ENCODE measurements at places on chromosomes 7 and 10.

GRCh38 chr10:11931038-11931437, 107.9 kb downstream of the PROSER2 start:
- DNase-seq: no peak

DNA sequence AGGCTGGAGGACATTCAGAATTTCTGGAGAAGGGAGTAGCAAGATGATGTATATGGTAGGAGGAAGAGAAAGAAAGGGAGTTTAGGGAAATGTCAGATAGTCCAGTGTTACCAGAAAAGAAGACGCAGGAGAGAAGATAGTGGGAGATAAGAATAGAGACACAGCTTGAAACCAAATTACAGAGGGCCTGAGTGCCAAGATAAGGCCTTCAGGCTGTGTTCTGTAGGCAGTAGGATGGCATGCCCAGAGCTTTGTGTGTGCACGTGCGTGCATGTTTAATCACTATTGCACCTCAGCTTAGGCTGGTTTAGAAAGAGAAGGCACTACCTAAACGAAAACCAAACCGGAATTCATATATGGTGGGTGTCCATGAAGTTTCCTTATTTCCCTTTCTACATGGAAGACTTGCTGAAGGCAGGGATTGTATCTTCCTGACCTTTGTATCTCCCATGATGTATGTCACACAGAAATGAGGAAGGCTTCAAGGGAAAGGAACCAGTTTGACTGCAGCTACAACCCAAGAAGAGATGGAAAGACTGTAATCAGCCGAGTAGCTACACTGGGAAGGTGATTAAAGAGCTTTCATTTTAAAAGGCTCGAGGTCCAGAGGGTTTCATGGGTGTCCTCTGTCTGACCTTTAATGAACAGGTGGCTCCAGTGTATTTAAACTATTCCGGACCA, 35.8 kb upstream of the BHLHA15 start:
- no peak for DNase-seq

DNA sequence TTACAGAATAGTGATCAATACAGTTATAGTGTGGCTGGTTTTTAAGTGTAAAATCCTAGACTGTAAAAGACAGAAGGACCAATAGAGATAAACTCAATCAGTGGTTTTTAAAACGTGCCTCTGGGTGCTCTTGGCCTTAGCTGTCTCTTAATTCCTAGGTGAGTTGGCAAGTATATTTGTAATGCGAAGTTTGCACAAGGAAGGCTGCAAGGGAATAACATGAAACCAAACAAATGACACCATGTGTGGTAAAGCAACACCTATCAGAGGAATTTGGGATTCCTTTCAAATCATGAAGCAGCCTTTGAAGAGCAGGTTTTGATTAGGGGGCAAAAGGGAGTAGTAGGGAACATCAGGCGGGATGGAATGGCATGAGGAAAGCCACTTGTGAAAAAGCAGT, 284.6 kb downstream of the INHBA start:
- no peak for DNase-seq

- no peak for DNase-seq
Observed at GRCh38 chr10:55330486-55330885, 529.5 kb upstream of the PCDH15 start.

- peak; percentile 36 for DNase-seq
Observed at GRCh38 chr7:123916240-123916724, 8.8 kb upstream of the SPAM1 start.

DNA sequence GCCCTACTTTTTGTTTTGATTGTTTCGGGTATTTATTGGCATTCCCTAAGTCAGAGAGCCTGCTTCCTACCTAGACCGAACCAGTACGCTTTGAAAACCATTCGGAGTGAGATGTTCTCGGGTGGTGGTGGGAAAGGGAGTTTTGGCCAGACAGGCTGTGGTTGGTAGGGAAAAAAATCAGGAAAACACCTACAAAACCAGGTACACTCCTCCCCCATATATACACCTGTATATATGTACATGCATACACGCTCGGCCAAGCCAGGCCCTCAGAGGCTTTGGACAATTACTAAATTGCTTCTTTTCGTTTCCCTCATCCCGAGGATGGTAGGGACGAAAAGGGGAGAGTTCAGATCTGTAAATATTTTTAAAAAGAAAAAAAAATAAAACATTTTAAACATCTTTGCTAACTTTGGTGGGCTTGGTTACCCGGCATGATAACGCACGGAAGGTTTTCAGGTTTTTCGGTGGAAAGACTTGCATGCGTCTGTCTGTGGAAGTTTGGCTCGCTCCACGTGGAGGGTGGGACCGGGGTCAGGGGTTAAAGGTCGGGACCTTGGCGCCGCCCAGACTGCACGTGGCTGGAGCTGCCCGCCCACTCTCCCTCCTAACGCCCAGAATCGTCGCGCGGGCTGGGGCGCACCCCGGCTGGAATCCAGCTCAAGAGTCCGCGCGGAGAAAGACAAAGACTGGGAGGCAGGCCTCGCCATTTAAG, 2.5 kb downstream of the HMX2 start:
- no peak for DNase-seq

DNA sequence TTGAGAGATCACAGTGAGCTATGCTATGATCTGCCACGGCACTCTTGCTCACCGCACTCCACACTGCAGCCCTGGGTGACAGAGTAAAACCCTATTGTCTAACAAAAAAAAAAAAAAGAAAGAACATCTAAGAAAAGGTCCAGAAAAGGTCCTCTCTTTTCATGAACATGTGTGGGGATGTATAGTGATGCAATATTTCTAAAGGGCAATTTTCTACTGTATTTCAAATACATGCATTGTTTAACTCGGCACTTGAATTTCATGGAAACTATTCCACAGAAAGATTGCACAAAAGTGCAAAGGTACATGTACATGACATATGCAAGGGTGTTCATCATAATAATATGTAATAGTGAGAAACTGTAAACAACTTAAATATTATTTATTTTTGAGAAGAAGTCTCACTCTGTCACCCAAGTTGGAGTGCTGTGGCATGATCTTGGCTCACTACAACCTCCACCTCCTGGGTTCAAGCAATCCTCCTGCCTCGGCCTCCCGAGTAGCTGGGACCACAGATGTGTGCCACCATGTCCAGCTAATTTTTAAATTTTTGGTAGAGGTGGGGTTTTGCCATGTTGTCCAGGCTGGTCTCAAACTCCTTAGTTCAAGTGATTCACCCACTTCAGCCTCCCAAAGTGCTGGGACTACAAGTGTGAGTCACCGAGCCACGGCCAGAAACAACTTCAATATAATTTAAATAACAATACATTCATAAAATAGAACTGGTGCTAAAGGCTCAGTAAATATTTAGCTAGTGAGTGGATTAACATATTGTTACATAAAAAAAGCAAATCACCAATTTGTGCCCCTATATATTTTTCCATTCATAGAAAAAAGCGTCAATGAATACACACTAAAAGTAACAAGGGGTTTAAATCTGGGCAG, 1.3 kb upstream of the PPRC1 start:
- DNase-seq: no peak

- DNase-seq: no peak
Observed at GRCh38 chr10:58320351-58321049, 14.3 kb upstream of the UBE2D1 start.

DNA sequence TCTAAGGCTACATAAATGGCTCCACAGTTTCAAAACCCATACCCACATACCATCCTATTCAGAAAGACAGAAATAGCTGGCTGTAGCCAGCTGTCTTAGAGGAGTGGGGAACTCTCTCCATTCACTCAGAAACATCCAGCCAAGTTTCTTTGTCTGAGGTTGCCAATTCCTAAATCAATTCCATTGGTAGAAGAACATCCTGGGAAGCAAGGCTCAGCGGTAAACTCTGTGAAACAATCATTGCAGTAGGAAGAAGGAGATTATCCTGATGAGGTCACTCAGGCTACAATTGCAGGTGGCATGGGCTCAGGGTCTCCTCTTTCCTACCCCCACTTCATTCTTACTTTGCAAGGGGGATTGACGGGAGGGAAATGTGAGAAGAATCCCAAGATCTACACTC, 154.0 kb downstream of the ETV1 start:
- DNase-seq: no peak

DNA sequence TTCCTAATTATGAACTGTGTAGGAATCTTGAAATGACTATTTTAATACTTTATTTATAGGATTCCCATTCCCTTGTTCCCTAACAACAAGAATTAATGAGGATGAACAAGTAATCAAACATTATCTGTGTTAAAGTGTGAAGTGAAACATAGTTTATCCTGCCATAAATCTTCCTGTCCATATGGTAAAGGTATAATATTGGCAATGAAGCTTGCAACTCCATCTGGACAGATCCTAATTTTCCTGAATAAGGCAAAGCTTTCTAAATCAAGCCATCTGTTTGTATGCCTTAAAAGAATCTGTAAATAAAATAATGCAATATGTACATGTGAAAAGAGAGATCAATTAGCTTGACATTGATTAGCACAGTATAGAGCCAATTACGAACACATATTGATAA, 529.0 kb downstream of the ANKRD7 start:
- DNase-seq: peak; percentile 94

DNA sequence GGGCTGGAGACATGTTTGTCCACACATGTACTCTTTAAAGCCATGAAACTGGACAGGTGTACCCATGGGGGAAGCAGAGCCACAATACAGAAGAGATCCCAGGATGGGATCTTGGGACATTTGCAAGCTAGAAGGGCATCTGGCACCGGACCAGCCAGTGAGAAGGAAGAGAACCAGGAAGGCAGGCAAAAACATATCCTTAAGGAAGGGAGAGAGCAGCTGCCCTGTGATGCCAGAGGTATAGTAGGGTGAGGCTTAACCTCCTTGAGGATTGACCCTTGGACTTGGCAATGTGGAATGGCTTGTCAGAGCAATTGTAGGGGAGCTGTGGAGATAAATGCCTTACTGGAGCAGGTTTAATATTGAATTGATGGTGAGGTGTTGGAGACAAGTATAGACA, 17.9 kb upstream of the SUV39H2 start:
- no peak for DNase-seq

DNA sequence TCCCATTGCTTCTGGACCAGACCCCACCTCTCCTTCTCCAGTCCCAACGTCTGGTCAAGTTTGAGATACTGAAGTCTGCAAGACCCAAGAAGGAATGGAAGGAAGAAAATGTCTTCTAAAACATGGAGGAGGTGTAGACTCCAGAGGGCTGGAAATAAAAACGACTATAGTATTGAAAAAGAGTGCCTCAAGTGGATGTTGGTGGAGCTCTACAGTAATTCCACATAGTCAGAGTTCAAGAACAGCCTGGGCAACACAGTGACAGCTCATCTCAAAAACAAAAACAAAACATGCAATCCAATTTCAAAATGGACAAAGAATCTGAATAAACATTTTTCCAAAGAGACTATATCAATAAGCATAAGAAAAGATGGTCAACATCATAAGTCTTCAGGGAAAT, 2.3 kb upstream of the PCGF6 start:
- DNase-seq: no peak

- no peak for DNase-seq
Observed at GRCh38 chr10:1754506-1755153, 17.3 kb upstream of the ADARB2 start.

- DNase-seq: no peak
Observed at GRCh38 chr10:47023237-47024045, 112.2 kb downstream of the PTPN20 start.

GRCh38 chr7:74029089-74029785, 1.3 kb downstream of the ELN start:
- no peak for DNase-seq

DNA sequence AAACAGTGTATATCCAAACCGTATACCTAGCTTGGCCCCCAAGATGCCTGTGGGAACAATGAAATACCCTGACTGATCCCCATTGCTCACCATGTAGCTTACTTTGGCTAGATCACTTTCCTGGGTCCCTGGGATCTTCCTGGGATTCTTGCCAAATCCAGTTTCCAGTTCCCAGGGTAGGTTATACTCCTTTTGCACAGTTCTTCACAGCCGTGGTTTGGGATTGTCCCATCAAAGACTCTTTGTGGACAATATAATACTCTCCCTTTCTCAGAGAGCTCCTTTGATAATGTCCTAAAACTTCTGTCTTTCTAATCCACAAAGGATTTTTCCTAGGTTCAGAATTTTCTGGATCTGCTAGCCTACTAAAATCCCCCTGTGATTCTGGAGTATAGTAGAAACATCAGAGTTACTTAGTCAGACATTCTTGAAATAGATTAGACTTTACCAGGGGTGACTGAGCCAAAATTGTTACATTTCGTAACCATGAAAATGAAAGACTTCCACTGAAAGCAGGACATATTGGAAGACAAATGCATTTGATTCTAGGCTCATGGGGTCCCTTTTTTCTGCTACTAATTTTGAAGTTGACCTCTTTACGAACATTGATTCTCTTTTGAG, 388.3 kb upstream of the ETV1 start:
- no peak for DNase-seq

- DNase-seq: no peak
Observed at GRCh38 chr10:5556576-5556975, 31.8 kb downstream of the CALML3 start.

DNA sequence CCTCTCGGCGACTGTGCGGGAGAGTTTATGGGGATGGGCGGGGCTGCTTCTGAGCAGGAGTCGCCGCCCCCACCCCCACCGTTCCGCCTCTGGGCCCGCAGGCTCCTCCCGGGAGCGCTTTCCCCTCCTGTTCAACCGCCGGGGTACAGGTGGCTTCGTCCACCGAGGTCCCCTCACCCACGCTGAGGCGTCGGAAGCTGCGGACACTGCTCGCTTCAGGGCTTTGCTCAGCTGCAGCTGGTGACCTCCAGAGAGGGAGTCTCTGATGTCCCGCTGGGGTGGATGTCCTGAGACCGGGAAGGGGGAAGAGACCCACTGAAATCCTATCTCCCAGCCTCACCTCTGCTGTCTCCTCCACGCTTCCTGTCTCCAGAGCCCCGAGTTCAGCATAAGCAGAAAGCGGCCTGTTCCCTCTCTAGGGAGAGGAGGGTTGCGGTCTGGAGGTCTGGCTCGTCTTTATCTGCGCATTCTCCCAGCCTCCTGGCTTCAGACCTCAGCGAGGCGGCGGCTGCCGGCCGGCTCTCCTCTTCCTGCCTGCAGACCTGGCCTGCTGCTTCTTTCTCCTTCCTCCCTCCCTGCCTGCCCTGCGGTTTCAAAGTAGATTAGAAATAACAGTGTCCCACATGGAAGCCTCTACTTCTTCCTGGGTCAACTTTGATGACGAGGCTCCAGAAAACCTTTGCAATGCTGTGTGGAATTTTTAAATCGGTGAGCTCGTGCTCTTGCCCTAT, 1.8 kb downstream of the CYP2E1 start:
- no peak for DNase-seq
